ENCODE measurements at places on chromosomes 11 and 22.

DNA sequence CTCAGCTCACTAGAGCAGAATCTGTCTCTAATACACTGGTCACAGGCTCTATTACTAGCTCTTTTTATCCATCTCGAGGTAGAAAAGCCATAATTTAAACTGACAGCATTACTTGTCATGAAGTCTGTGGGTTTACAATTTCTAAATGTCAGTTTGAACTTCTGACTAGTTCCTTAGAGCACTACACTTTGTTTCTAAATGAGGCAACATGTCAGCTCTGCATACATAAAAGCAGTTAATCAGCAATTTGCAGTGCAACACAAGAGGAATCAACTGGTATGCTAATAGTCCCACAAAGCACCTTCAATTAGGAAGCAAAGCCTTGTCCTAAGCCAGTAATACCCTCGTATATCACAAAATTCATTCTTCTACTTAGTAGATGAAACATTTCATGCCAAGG lies 321.3 kb downstream of the TTC28 start:
- no peak for DNase-seq

DNA sequence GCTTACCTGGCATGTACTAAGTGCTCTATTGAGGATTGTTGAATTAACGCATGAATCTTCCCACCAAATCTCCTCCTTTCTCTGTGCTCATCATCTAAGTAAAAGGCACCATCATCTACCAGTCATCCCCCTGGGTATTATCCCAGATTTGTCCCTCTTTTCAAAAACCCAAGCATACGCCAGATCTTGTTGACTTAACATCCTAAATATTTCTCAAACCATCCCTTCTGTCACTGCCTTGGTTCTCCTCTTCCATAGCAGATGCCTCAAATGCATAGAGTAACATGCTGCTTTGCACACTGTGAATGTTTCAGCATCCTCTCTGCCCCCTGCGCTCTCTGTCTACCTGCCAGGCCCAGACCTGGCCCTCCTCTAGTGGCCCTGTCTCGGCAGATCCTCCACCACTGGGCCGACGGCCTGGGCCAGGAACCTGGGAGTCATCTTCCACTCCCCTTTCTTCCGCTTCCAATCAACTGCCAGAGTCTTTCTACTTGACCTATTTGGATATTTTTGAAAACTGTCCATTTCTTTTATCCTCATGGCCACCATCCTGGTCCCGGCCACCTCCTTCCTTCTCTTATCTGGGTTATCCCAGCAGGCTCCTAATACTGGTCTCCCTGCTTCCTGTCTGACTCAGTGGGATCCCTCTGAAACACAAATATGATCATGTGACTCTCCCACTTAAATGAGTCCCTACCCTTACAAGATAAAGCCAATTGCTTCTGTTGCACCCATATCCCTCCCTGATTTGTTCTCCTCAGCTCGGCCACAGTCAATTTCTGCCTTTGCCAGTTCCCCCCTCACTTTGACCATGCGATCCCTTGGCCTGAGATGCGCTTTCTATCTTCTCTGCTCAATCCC lies 3.4 kb upstream of the TAB1 start:
- no peak for DNase-seq

DNA sequence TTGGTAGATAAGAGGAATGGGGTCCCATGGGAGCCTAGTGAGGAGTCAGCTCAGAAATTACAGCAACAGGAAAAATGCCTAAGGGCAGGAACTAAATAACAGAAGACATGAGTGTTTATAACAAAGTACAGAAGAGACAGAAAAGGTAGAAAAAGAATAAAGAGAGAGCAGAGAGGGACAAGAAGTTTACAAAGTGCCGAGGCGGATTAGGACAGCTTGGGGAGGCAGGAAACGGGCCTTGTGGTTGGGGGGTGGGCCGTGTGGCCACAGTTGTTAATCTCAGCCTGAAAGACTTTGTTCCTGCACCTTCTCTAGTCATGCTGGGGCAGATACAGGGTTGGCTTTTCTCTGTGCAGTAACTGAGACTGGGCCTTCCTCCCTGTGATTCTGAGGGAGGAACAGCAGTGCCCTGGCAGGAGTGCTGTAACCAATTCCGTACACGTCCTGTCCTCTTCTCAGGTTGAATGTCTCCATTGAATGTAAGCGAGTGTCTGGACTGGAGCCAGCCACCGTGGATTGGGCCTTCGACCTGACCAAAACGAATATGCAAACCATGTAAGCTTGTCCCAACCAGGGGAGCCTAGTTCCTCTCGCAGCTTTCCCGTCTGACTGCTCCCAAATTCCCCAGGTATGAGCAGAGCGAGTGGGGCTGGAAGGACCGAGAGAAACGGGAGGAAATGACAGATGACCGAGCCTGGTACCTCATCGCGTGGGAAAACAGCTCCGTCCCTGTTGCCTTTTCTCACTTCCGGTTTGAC lies 13.2 kb downstream of the NAA40 start:
- DNase-seq = no peak

- no peak for DNase-seq
These were observed 3.7 kb downstream of the THY1 start for GRCh38 chr11:119419246-119419645.

DNA sequence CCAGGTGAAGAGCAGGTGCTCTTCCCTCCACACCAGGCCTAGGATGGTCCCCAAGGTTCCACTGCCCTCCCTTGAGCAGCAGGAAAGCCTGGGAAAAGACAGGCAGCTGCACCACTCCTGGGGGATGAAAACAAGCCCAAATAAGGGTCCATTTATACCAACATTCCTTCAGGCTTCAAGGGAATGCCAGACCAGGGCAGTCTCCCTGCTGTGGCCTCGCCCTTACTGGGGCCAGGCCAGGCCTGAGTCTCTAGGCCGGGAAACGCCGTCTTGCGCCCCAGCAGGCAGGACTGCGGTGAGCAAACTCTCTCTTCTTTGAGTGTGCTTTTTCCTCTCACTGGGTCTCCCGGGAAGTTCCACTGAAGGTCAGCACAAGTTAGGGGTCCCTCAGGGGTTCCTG lies 443.5 kb downstream of the SOX6 start:
- DNase-seq = no peak

- no peak for DNase-seq
These were observed 555.8 kb downstream of the BRD1 start for GRCh38 chr22:49271831-49272230.

GRCh38 chr11:11035331-11035730 lies 177.5 kb upstream of the ZBED5 start:
- no peak for DNase-seq

DNA sequence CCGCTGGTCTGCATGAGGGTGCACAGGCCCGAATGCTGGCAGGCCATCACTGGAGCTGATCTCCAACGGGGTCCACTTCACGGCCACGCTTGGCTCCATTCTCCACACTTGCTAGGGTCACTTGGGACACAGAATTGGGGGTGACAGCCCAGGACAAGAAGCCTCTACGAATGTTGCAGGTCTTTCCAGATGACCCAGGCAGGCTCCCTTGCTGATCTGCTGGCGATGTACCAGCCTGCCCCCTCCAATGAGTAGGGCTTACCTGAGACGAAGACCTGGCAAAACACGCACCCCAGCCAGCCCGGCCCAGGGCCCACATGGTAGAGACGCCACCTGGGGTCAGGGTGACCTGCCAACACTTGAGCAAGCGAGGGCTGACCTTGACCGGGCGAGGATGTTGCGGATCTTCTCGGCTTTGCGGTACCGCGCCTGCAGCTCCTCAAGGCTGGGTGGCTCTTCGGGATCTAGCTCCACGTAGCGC lies 44.9 kb downstream of the C11orf58 start:
- no peak for DNase-seq

DNA sequence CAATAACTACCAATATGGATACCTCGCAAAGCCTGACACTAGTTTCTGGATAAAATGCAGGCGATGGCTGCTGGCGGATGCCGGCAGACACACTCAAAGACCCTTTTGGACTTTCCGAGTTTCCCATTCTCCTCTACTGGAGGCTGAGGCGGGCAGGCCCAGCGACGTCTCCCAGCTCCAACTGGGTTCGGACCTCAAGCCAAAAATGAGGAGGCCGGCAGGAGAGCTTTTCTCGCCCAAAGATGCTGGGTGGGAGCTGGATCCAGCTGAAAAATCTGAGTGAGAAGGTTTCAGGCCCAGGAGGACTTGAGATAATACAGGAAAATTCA lies 428 bp upstream of the FEZ1 start:
- no peak for DNase-seq

DNA sequence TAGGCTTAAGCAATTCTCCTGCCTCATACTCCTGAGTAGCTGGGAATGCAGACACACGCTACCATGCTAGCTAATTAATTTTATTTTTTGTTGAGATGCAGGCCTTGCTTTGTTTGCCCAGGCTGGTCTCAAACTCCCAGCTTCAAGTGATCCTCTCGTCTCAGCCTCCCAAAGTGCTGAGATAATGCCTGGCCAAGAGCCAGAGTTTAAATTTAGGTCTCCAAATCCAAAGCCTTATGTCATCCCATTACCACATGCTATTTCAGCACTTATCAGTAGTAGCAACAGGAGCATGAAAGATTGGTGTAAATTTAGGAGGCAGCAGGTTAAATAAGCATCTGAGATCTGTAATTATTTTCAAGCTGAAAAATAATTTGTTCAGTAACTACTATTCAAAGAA lies 326.1 kb upstream of the ANO5 start:
- DNase-seq = no peak

GRCh38 chr22:21074102-21074715 lies 28.5 kb downstream of the LRRC74B start:
- DNase-seq = no peak

- no peak for DNase-seq
These were observed 51.8 kb downstream of the MN1 start for GRCh38 chr22:27749597-27750225.

DNA sequence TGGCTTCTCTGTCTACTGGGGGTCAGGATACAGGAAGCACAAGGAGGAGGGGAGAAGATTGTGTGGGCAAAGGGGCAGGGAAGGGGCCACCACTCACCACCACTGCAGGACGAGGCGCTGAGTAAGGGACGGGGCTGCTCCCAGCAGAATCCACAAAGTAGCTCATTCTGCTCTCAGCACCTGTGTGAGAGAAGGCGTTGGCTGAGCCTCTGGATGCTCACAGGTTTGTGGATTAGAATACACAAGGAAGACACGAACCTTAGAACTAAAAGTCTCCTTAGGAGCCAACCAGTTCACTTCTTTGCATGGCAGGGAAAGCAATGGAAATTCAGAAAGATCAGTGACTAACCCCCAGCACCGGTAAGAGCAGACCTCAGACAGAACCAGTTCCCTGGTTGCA lies 14.4 kb downstream of the ETS1 start:
- DNase-seq = no peak

DNA sequence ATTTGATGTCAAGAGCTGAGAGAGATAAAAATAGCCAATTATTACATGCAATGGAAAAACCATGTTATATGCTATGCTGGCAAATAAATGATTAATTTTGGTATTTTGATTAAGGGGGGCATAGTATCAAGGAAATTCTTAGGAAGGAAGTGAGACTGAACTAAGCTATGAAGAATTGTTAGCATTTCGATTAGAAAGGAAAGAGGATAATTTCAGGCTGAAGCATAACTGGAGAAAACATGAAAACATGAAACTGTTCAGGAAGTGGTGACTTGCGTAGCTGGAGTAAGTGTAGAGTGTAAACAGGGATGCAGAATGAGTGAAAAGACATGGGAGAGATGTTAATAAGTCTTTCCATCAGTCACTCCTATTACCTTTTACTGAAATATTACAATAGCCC lies 6.4 kb downstream of the ACRV1 start:
- no peak for DNase-seq

GRCh38 chr11:116454020-116454645 lies 318.7 kb downstream of the BUD13 start:
- no peak for DNase-seq

DNA sequence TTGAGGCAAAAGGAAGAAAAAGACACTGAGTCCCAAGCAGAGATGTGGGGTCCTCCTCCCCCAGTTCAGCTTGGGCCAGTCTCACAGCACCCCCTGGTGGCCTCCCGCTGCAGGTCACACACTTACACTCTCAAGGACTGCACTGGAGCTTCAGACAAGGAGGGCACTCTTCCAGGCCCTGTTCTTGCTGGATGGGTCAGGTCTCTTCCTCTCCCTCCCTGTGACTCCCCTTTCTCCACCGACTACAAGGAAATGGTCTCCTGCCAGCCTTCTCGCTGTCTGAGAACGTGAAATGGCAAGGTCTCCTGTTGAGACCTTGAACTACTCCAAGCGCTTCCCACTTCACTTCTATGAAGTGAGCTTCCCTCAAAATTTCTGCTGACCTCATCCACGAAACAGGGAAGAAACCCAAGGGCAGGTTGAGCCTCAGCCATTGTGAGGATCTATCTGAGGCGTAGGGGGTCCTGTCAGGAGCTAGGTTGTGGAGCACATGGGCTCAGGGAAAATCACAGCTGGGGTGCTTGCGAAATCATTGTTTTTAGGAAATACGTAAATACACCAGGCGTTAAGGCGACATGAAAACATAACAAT lies 11.2 kb upstream of the IGLL1 start:
- peak; percentile 26 for DNase-seq

DNA sequence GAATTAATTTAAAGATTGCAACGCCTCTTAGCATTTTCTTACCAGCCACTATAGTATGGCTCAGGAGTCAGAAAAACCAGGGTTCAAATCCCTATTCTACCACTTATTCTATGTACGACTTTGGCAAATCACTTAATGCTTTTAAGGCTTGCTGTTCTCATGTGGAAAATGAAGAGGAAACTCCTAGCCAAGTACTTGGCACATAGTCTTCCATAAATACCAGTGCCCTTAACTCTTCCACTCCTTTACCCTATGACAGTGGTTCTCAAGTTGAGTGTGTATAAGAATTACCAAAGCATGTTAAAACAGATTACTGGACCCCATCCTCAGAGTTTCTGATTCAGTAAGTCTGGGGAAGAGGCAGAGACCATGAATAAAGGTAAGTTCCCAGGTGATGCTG lies 107.6 kb downstream of the RBFOX2 start:
- DNase-seq = no peak

DNA sequence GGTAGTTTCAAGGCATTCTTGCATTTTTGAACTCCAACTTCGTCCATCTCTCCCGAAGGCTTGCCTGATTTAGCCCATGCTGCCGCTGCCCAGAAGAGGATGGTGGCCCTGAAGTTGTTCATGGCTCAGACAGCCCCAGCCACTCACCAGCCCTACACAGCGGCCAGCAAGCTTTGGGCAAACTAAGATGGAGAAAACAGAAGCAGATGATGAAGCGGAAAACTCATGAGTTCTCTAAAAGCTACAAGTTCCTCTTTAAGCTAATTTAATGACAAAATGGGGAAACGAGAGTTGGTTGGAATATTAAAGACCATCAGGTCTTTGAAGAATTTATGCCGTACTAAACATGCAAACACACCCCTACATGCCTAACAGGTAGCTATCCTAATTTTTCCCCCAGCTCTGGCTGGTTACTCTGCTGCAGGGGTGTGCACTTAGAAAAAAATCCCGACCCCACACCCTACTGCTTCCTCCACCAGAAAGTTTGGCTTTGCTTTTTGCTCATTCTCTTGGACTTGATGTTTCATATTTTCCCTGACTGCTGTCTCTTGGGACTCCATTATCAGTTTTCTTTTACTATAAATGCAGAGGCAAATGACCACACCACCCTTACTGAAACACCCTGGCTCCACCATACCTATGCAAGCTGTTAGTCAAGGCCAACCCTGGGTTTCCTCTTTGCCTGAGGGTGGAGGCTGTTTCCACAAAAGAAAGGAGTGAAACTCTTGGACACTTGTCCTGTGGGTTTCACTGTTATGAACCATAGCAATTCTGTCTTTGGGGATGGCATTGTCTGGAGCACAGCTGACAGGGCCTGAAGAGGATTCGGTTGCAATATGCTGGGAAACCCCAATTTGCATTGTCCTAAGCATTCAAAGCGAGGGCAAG lies at the start of gene MPEG1:
MPEG1 (minus strand) TSS at position 184 of the 888 bp plus-strand sequence; CDS start at position 122, 62 bp downstream.
- no peak for DNase-seq
